HuH-7 (cell line): ENCODE measurements at places on chromosomes 13 and 19.

- DNase-seq: no peak
These were observed 24.5 kb upstream of the CXCL17 start for GRCh38 chr19:42467183-42467760.

- no peak for DNase-seq
These were observed 349.5 kb downstream of the SLITRK1 start for GRCh38 chr13:83532809-83533208.

DNA sequence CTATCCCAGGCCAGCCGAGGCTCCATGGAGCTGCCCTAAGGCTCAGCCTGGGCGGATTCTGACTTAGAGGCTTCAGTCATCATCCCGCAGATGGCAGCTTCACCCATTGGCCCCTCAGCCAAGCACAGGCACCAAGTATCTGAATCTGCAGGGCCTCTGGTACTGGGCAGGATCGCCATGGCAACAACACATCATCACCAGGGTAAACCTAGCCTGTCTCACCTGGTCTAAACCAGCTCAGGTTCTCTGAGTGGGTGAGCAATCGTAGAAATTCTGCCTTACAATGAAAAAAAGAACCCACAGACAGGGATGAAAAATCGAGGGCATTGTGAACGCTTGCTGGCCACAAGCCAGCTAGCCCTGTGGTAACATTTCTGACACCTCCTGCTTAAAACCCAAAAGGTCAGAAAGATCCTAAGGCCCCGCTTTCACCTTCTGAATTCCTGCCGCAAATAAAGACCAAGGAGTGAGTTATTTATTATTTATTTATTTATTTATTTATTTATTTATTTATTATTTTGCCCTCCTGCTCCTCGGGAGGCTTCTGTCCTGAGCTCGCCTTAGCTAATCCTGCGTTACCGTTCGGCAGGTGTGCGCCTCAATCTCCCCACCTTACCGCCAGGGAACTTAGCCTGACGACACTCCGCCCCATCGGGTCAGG is 12.0 kb upstream of the CEACAM21 start:
- DNase-seq: no peak

DNA sequence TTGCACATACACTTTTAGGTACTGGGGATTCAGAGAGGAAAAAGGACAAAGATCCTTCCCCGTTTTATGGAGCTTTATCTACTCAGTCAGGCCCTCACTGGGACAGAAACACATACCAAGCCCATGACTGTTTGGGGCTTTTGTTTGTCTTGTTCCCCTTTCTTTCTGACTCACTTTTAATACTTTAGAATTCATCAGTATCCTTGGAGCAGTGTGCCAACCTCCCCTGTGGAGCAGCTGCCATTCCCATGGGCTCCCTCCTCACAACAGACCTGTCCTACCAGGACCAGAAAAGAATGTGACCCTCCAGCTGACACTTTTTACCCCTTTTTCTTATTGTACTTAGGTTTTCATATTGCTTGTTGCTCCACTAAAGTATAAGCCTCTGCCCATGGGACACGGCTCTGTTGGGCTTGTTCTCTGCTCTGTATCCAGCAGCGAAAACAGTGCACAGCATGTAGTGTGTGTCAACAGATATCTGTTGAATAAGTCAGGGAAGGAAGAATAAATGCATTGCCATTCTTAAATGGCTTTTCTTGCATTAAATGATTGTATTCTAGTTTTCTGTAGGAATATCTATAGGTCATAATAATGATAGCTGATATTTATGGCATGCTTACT is 431.1 kb downstream of the EFNB2 start:
- DNase-seq: no peak

GRCh38 chr19:41575998-41576397 is at the start of gene CEACAM21:
Gene CEACAM21, plus strand, starts transcription at chr19:41576166. Its CDS starts 109 bp downstream, at chr19:41576275.
- DNase-seq: no peak

DNA sequence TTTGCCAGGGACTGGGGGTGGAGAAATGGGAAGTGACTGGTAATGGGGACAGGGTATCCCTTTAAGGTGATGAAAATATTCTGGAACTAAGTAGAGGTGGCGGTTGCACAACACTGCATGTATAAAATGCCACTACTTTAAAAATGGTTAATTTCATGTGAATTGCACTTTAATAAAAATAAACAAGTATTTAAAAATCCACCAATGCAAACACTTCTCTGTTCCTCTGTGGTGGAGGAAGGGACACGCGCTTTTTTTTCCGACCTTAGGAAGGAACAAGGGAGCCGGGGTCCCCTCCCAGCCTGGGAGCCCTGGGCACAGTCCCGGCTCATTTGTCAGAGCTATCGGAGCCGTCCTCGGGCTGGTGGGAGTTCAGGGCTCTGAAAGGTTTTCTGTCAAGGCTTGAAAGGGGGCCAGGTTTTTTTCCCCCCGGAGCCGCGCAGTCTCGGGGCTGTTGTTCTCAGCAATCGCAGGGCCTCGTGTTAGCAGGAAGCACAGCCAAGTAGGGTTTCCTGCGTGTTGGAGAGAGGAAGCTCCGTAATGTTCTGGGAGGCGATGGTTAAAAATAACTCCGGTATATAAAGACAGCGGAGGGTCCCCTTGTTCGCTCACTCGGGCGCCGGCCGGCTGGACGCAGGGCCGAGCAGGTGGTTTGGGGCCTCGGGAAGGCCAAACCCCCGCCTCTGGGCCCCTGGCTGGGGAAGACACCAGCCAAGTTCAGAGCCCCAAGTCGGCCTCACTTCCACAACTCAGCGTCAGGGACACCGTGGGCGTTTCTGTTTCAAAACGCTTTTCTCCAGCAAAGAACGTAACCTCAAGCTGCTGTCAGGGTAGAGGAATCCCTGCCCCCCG is 41.2 kb upstream of the KLF2 start:
- DNase-seq: no peak

DNA sequence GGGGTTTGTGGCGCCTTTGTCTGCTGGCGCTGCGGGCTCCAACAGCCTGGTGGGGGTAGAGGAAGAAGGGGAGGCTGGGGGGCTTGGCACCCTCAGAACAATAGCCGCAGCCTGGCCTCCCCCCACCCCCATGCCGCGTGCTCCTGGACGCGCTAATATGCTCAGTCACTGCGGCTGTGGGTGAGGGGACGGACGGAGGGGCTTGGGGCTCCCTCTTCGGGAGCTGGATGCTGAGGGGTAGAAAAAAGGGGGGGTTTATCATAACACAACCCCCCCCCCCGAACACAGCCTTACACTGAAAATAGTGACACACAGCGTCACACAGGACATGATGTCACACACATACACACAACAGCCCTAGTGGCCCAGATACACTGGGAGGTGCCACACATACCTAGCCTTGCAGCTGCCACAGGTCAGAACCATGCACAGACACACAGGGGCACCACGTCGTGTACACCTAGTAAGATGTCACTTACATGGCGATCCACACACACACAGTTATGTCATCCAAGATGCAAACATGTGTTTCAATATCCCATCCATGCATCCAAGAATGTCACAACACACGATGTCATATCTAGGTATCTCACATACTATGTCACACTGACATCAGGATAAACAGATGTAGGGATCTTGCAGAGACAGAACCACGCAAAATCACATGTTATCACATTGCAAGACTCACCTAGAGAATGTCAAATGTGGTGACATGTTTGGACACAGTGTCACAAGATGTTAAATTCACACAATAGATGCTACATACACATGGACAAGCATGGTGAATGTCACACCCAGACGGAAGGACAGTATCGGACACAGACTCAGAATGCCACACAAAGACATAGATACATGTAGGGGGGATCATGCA is 806 bp downstream of the MAST1 start:
- no peak for DNase-seq

DNA sequence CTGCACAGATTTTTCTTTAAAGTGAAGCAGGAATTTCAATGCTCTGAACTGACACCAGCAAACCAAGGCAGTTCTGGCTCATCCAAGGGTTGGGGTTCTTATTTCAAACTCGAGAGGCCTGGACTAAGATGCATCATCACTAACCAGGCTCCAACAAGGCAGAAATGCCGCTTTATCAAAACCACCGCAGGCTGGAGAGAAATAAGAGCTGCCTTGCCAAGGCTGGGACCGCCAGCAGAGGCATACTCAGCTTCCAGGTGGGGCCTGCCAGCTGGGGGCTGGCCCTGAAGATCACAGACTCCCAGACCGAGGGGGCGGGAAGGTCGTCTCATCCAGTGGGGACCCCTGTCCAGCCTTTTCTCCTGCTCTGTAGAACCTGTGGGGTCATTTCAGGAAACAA is 37.4 kb upstream of the GAS6 start:
- DNase-seq: no peak

DNA sequence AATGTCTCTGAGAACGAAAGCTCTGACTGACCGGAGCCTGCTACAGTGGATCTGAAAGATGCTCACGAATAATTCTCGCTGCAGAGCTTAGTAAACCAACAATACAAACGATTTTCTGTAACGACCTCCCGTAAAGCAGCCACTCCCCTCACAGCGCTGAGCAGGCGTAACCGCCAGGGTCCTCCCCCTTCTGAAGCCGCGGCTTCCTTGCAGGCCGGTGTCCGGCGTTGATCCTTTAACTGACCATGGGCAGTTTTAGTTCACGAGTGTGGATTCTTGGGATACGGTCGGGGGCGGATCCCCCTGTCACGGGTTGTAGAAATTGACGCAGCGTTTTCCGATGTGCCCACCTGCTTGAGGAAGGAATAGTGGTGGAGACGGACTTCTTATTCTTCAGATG is 75.9 kb downstream of the ATP11A start:
- no peak for DNase-seq

DNA sequence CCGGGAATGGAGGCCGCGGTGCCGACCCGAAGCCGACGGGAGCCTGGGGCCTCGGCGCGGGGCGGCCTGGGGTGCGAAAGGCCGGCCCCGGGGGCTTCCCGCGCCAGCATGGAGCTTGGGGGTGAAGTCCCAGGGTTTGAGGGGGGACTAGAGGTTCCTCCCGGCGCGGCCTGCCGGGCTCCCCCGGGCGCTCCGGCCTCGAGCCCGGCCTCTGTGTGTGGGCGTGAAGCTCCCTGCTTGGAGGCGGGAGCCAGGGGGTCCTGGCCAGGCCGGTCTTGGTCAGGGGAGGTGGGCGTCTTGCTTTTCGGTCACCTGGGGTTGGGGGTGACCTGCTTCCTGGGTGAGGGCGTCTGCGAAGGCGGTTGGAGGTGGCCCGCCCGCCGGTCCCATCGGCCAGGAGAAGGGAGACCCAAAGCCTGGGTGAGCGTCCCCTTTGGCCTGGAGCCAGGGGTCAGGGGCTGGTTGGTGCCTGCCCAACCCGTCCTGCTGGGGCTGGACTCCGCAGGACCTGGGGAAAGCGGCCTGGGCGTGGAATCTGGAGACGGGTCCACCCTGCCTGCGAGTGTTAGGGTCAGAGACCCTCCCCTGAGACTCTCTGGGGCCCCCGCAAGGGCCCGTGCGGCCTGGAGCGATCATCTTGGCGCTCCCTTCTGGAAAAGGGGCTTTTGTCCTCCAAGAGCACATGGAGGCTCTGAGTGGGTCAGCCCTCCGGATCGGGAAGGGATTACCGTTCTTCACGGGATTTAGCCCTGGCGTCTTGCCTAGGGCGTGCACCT is 535 bp downstream of the BSG start:
- DNase-seq: no peak

DNA sequence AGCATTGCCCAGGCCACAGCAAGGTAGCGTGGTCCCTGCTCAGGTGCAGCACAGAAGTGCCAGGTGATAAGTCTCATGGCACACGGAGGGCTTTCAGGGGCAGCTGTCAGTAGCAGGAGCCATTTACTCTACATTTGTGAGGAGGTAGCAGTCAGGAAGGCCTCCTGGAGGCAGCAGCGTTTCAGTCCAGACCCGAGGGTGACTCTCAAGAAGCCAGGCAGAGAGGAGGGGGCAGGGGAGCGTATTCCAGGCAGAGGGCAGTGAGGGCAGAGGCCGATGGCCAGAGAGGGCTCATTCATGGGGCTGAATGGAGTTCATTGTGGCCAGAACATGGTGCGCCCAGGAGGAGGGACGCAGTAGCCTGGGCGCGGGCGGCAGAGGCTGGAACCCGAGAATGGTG is 8.9 kb downstream of the PIAS4 start:
- DNase-seq: no peak

GRCh38 chr19:19602713-19603324 is 15.7 kb downstream of the PBX4 start:
- no peak for DNase-seq

DNA sequence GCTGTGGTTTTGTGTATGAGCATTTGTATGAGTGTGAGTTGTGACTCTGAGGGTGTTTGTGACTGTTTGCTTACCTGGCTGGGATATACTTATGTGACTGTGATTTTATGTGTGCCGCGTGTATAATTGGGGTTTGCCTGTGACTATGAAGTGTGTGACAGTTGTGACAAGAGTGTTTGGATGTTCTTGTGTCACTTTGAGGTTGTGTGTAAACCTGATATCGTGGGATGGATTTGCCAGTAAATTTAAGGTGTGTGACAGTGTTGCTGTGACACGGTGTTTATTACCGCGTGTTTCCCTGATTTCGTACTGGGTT is 442 bp downstream of the ZNF420 start:
- DNase-seq: no peak

GRCh38 chr13:73107481-73107880 is 48.7 kb downstream of the KLF5 start:
- DNase-seq: no peak

- DNase-seq: no peak
These were observed 577.3 kb downstream of the LMO7 start for GRCh38 chr13:76213423-76213904.

- DNase-seq: no peak
These were observed 27.9 kb downstream of the PPP5C start for GRCh38 chr19:46374536-46375475.

- no peak for DNase-seq
These were observed 84.3 kb upstream of the NBEA start for GRCh38 chr13:34857558-34858325.

GRCh38 chr19:55178781-55179599 is 1.1 kb downstream of the SYT5 start:
- peak; percentile 74 for DNase-seq

DNA sequence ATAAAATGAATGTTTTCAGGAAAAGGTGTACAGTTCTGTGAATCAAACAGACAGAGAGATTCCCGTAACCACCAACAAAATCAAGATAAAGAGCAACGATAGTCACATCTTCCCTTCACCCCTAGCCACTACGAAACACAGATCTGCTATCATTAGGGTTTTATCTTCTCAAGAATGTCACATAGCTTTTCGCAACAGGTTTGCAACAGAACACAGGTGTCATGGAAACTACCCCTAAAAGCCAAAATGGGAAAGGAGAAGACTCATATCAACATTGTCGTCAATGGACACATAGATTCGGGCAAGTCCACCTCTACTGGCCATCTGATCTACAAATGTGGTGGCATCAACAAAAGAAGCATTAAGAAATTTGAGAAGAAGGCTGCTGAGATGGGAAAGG is 11.1 kb downstream of the GPR42 start:
- DNase-seq: no peak
